AG10803 (cell line): ENCODE measurements at places on chromosomes 1 and 21.

DNA sequence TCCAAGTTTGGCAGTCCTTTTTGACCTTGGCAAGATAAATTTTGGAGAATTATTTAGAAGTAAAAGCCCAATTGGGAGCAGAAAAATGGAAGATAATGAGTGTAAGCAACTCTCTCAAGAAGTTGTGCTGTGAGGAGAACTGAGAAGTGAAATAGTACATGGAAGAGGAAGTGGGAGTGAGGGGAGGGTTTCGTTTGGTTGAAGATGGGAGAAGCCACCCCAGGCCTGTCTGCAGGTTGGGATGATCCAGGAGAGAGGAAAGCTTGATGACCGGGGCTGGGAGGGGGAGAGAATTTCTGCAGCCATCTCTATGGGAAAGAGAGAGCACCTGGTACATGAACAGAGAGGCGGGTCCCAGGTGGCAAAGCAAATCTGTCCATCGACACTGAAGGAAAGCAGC is 8.6 kb upstream of the RCAN1 start:
- DNase-seq = no peak

DNA sequence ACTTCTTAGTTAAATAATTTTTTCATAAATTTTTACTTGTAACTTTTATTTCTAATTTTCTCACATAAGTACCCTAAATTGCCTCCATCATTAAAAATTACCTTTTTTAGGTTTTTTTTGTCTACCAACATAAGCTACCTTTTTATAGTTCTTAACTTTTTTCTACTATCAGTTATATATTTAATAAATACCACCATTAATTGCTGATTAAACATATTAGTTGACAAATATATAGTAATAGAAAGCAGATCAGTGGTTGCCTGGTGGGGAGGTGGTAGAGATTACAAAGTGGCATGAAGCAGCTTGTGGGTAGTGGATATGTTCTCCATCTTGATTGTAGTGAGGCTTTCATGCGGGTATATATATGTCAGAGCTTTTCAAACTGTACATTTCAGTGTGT is 6.1 kb upstream of the SH3BP5L start:
- no peak for DNase-seq

GRCh38 chr1:8455700-8456307 is 137.9 kb downstream of the SLC45A1 start:
- peak; percentile 20 for DNase-seq

DNA sequence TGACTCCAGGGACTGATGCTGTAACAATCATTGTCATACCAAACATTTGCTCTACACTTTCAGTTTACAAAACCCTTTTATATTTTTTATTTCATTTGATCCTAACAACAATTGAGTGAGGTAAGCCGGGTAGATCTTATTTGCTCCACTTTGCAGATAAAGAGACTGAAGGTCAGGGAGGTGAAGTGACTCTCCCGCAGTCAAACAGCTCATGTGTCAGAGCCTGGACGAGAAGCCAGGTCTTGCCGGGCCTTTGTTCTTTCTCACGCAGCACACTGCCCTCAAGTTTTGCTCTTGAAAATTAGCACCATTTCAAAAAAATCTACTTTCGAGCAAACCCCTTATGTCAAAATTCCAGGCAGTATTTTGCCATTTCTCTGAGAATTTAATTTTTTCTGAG is 65.2 kb downstream of the CD247 start:
- no peak for DNase-seq

DNA sequence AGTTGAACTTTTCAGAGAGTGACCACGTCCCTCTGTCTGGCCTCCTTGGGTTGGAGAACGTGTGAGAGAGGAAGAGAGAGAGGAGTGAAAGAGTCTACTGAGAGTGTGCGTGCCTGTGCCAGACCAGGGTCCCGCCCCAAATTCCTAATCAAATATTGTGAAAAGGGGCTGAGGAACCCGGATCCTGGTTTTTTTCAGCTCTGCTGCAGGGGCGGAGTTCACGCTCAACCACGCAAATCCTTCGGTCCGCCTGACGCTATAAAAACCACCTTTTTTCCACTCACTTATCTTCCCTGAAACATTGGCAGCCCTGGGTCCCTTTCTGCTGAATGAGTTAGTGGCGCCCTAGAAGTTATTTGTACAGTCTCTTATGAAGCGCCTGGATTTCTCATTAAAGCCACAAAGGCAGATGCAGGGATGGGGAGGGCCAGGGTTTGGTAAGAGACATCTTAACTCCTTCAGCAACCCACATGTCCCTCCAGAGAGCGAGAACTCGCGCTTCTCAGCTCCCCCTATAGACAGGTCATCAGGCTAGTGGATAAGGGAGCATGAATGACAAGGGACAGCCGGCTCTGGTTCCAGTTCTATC is at the start of gene FMOD:
Gene FMOD (minus strand): TSS at position 86 of the 589 bp plus-strand sequence. CDS start 2,852 bp downstream, outside the sequence.
- peak; percentile 63 for DNase-seq

DNA sequence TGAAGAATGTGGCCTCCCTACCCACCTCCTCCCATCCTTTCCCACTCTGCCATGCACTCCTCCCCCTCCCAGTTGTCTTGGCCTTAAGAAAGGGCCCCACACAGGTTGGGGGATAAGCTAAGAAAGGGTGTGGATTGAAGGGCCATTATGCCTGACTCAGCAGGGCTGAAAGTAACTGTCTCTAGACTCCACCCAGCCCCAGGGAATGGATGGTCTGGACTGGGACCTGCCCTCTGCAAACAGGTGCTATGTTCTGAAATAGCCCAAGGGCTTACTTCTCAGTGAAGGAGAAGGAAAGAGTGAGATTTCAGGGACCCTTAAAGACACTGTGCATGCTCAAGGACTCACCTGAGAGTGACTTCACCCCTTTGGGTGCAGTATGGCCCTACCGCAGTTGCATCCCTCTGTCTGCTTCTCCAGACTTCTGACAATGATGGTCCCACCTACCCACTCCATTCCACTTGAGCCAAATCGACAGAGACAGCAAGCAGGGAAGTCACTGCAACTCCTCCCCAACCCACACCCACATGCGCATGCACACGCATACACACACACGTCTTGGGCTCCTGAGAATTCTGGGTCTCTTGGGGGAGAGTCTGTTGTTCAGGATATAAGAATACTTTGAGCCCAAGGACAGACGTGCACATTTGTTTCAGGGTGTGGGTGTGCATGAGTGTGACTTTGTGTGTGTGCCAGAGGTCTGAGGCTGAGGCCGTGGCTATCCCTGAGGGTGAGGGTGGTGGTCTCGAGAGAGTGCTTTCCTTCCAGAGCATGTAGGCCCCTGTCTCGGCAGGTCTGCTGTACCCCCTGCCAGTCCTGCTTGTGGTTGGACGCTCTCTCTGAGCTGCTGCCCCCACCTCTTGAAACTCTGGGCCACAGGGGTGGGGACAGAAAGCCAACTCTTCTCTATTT is 231.9 kb downstream of the PTPRU start:
- no peak for DNase-seq

DNA sequence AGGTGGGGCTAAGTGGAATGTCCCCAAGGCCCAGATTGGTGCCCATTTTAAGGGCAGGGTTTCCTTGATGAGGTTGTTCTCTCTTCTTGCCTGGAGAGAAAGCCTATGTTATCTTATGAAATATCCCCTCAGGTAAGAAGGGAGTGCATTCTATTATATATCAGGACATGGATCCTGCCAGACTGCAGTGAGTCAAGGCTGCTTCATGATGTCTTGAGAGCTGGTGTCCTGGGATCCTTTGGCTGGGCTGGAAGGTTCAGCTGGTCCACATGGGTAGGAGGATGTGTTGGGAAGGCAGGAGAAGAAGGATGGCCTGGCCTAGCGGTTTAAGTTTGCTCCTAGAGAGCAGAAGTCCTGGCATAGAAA is 207.6 kb downstream of the ROR1 start:
- DNase-seq = no peak

- no peak for DNase-seq
These were observed 18.8 kb upstream of the GUCA2A start for GRCh38 chr1:42183210-42183956.

- DNase-seq = no peak
These were observed 339.1 kb downstream of the NTNG1 start for GRCh38 chr1:107479865-107480350.

- DNase-seq = no peak
These were observed 201.7 kb upstream of the BEND5 start for GRCh38 chr1:48978413-48978812.

DNA sequence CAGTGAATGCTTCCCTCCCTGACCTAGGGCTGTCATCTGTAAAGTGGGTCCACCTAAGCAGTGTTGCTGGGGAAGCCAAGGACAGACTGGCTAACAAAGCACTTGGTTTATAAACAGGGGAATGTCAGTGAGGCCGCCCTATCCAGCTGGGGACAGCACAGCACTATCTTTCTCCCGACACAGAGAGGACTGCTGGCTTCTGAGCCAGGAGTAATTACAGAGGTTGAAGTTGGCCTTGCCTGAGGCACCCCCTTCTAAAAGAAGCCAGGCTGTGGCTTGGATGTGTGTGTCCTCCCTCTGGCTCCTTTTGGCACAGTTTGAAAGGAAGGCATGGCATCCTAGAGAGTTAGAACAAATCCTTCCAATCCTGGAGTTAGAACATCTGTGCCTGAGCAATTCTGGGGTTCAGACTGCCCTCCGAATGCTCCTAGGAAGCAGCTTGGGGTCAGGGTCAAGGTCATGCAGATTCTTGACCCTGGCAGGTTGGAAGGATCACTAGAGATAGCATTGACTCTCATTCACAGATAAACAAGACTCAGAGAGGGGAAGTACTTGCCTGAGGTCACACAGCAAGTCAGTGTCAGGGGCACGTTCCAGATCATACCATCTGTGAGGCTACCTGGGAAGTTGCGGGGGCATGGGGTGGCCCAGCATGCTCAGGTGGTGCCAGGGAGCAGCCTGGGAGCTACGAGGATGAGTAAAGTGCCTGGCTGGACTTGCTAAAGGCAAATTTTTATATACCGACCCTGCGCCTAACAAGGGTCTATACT is 1.3 kb upstream of the LDLRAP1 start:
- no peak for DNase-seq

DNA sequence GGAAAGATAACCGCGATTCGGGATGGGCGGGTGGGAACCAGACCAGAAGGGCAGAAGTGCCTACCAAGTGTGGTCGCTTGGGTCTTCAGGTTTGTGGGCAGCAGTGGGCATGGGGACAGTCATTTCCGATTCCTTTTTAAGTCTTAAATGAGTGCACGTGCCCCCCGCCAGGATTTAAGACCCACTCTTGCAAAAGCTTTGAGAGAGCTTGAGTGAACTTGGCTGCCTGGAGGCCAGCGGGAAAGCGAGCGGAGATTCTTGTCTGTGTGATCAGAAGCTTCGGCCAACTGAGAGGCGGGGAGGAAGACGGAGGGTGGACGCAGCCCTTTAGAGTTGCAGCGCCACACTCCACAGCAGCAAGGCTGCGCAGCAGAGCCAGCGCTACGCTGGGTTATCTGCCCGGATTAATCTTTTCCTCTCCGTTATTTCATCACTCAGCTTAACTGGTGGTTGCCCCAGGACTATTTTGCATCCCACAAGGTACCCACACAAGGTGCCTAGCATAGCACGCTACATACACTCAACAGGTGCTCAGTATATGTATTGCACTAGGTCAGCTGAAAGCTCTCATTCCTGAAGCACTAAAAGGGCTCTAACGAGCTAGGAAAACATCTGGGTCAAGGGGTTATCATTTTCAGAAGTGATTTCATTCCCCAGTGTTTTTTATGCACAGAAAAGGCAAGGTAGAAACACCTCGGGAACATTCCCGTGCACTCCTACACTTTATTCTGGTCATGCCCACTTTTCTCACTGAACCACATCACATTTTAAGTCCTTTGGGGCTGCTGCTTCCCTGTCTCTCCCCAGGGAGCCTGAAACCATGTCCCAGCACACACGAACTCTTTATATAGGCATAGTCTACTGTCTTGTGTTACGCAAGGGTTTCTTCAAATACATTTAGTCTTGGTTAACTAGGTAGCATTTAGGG is 1.5 kb upstream of the BATF3 start:
- DNase-seq = peak; percentile 39

DNA sequence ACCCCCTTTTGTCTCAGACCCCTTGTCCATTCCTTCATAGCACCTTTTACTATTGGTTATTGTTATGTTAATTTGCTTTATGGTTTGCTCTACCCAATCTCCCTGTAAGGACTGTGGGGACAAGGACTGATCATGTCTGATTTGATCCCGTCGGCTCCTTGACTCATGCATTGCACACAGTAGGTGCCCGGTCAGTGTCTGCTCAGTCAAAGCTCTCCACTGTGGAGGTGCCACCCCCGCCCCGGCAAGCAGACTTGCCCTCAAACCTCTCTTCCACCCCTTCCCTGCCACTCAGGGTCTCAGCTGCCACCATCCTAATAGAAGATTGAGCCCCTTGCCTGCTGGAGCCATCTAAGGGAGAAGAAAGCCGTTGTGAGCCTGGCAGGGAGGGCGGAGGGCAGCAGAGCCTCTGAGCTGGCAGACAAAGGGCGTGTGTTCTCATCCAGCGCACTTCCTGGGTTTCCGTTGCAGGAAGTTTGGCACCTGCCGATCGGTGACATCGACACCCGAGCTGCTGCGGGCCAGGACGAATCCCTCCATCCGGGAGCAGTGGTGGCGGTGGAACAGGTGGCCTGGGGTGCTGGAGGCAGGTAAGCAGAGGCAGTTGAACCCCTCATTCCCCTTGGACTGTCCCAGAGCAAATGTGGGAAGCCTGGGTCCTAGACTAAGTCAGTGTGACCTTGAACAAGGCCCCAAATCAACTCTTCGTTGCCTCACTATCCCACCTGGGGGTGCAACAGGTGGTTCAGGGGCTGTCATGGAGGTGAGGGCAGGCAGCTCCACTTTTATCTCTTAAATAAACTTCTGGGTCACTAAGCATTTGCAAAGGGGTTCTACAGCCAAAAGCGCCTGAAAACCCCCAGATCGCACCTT is 2.2 kb upstream of the FBLIM1 start:
- no peak for DNase-seq

DNA sequence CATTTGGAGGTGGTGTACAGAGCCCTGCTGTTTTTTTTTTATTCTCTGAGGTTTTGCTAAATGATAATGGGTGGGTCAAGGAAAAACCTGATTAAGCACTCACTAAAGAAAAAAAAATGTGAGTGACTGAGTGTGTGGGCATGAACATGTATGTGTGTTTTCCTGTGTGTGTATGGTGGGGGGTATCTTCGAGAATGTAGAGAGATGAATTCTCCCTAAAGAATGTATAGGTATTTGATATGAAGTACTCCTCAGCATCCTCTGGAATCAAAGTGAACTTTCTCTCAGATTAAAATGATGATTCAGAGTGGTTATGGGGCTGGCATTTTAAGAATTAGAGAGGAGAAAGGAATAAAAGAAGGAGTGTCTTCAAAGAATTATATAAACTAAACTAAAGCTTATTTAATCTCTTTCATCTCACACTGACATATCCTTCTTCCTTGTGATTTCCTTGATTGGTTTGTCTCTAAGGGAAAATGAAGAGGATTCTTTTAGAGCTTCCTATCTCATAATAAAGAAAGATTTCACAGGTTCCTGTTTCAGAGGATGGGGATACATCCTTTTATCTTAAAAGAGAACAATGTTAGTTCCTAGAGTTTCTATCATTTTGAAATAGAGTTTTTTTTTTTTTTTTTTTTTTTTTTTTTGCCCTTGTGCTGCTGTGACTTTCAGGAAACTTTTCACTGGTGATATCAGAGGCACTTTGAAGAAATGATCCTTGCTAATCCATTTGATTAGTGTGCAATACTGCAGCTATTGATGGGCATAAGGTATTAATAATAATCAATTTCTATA is 23.9 kb downstream of the S1PR1 start:
- DNase-seq = no peak
